NCI-H1092 (cell line): ENCODE measurements at places on chromosomes 3 and 15.

GRCh38 chr15:44158111-44158510, 37.0 kb downstream of the FRMD5 start:
- DNase-seq, result no peak

DNA sequence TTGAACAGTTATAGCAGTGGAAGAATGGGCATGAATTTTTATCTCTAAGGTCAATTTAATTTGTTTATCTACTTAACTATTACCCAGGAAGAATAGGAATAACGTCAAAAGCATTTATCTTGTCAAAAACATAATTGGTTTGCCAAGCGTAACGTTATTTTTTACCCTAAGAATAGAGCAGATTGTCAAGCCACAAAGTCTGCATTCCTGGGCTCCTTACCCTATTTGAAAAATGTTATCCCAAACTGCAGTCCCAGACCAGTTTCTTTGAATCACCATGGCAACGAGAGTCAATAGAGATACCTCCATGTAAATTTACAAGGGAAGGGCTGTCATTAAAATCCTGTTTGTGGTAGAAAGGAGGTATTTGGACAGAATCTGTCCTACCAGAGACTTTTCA, 61.1 kb downstream of the CPNE4 start:
- DNase-seq, result no peak

DNA sequence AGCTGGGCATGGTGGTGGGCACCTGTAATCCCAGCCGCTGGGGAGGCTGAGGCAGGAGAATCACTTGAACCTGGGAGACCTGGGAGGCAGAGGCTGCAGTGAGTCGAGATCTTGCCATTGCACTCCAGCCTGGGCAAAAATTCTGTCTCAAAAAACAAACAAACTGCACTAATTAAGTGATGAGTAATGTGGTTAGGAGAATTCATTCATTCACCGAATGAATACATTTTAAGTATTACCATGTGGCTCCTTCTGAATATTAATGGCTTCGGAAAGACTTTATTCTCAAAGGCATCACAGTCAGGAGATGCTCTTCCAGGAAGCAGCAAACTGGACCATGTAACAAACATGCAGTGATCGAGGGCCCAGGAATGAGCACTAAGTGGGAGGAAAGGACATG, 23.6 kb downstream of the SPTSSB start:
- no peak for DNase-seq

GRCh38 chr15:100806157-100806556, 73.5 kb upstream of the ALDH1A3 start:
- DNase-seq, result no peak

DNA sequence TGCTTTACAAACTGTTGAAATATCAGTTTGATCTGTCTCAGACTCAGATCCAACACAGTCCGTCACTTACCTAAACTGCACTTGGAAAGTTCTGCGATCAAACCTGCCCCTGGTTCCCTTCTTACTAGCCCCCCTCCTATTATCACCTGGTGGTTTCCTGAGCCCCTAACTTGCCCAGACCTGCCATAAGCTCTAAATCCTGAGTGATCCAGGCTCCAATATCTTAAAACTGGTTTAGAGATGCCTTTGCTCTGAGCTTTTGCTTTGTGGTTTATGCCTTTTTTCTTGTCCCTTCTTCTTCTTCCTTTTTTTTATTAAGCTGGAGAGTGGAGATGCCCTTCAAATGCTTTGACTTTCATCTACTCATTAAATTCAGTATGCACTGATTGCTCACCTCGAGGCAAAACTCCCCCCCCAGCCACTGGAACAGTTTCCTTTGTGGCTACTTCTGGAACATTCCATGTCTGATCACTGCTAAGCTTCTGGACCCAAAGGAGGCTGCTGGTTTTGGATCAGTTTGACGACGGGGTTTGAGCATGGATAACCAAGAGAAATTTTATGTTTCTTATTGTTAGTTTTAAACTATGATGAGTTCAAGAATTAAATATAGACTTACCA, 3.5 kb upstream of the ITGB5 start:
- no peak for DNase-seq

- DNase-seq, result no peak
Observed at GRCh38 chr3:117893638-117894037, 1141.0 kb downstream of the IGSF11 start.

DNA sequence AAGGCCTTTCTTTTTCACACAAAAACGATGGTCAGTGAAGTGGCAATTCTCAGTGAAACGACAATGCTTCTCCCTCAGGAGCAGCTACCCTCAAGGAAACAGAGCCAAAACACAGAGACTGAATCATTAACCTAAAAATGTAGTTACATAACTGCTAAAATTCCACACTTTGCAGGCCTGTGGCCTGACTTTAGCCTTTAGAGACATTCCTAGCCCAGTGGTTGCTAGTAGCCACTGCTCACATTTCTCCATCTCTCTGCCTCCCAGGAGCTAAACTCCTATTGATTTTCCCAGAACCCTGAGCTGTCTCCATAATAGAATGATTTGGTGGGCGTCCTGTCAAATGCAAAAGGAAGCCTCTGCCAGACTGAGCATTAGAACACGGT, 630.1 kb upstream of the KCNMB2 start:
- DNase-seq, result no peak

GRCh38 chr3:128367221-128367620, 99.5 kb downstream of the DNAJB8 start:
- no peak for DNase-seq

DNA sequence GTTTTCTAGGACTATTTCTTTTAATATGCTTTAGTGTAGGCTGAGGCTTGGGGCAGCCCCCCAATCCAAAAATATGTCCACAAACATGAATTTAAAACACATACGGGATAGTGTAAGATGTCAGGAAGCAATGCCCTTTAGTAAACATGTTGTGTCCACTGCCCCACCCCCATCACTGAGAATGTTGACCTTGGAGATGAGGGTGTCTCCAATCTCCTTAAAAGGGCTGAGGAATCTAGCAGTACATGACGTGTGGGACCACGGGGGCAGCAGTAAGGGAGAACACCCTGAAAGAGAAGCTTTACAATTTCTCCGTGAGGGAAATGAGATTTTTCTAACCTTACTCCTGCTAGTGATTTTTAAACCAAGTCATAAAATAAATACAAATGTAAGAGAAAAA, 84.7 kb downstream of the SQOR start:
- DNase-seq, result no peak

- no peak for DNase-seq
Observed at GRCh38 chr3:44482721-44483120, 5.3 kb upstream of the ZNF445 start.
